Calu3 (cell line): ENCODE measurements at places on chromosomes 5 and 9.

DNA sequence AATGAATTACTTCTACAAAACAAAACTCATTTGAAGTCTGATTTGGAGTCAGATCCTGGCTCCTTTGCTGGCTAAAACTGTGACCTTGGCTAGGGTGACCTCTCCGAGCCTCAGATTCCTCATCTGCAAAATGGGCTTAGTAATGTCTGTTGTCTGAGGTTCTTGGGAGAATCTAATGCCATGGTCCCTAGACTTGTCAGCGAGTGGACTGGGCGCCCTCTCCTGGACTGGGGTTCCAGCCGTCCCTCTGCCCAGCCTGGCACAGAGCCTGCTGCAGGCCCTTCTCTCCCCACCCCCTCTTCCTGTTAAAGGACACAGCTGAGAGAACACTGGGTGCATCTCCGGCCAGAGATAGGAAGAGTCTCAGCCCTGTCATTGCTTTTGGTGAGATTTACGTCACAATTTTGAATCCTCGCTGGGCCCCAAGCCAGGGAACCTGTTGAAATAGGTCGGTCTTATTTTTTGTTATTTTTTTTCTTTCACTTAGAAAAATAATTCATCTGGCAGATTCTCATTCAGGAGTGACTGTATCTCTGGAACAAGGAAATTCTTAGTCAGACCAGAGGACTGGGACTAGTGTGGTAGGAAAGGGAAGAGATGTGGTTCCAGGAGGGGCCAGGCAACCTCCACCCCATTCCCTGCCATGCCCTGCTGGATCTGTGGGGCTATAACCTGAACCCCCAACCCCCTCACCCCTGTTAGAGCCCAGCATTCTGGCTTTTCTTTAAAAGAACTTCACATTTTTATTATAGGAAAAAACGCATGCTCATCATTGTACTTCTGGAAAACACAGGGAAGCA, 48.2 kb upstream of the RPL26L1 start:
- DNase-seq, result peak; percentile 80

GRCh38 chr5:112412346-112412745, 6.7 kb downstream of the EPB41L4A start:
- no peak for DNase-seq

DNA sequence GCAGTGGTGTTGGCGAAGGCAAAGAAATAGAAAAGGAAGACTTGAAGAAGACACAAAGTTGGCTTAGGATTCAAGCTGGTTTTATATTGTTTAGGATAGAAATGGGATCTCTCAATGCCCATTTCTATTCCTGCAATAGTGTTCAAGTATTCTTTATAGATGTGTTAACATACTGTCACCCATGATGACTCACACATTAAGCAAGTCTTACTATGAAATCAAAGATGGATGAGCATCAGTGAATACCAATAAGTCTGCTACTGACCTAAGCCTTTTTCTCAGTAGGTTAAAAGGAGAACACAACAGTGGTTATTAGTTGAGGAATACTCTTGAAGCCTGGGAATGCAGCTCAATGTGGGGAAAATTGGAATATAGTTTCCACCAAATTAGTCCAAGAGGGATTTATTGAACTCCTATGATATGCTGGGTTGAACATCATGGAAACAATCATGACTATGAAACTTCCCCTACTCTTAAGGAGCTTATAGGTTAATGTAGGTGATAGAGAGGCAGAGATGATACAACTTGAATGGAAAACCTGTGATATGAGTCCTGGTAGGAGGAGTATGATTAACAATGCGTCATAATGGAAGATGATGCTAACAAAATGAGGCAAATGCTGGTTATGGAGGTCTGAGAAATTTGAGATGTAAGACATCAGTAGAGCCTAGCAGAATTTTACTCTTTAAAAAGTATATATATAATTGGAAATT, 417.1 kb upstream of the DAP start:
- no peak for DNase-seq

DNA sequence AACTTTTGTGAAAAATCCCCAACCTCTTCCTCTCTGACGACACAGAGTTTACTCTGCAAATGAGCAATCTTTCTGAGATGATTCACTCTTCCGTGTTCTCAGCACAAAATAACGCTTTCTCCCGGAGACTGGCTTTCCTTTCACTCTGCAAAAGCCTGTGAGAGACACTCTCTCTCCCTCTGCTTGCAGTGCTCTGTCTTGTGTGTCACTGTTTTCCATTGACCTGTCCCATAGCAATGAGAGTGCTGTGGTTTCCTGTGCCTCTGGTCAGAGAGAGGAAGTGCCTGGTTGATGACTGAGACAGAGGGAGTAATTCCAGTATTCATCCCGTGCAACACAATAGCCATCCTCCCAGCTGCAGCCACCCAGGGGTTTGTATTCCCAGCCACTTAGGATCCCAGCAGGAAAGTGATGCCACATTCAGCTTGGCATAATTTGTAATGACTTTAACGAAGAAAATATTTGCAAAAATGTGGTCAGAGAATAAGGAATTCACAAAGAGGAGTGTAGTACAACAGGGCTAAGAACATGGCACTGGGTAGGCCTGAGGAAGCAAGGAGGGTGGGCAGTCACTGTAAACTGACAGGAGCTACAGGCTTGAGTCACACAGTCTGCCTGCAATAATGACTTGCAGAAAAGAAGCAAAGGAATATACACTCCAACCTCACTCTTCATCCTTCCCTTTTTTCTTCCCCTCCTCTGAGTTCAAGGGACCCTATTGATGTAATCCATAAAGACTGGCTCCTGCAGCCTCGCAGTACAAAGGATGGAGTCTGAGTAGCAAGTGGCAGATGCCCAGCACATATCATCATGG, 463.5 kb upstream of the RGMB start:
- peak; percentile 66 for DNase-seq

GRCh38 chr9:18705796-18706392, 231.9 kb downstream of the ADAMTSL1 start:
- DNase-seq, result no peak

DNA sequence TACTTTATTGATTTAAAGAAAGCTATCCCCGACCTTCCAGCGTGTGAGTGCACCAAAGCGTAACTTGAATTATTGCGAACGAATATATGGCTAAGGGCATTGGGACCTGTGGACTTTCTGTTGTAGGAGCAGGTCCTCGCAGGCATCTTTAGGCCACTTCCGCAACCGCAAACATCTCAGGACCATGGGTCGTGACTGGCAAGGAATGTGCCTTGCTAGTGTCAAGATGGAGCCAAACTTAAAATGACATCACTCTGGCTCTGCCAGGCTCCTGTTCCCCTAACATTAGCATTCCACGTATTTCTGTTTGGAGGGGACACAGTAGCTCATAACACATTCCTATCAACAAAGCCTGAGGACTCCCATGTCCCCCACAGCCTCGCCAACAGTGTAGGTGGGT, 44.1 kb upstream of the OLFM1 start:
- DNase-seq, result no peak
